ENCODE measurements at places on chromosomes 1 and 21.
A peak's percentile ranks its signal among the peaks of the same experiment; 100 is the strongest.

DNA sequence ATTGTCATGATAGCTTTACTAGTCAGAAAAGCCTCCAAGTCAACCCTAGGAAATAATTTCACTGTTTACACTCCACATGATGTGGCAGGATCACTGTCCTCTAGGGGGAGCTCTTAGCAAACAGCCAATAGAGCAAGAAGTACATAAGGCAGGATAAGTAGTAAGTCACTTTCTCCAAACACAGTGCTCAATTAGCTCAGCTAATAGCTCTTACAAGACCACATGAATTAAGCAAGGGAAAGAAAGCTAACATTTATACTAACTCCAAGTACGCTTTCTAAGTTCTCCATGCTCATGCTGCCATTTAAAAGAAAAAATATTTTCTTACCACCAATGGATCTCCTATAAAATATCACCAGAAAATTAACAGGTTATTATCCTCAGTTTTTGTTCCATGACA is 66.9 kb upstream of the LRIF1 start:
- DNase-seq, result peak; percentile 70

DNA sequence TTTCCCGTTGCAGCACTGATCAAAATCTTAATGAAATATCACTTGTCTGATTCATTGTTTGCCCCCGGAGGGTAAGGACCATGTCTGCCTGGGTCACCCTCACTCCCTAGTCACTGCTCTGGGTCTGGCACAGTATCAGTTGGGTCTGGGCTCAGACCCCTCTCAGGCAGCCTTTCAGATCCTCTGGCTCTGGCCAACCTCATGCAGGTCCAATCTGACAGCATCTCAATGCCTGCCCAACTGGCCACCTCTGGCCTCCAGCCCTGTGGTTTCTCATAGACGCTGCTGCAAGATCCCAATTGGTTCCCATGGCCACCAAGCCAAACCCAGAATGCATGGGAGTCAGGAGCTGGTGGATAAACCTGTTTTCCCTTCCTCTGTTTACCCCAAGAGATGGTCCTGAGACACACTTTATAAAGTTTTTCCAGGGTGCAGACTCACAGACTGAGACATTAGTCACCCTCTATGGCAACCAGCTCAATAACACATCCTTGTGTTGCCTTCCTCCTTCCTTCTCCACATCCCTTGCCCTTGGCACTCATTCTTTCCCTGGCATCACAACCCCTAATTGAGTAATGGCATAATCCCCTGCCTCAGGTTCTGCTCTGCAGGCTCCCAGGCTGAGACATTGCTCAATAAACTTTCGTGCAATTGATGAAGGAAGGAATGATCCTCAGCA is 199.2 kb downstream of the GRIK3 start:
- no peak for DNase-seq

- no peak for DNase-seq
These were observed 110.5 kb upstream of the UBE2U start for GRCh38 chr1:64092851-64093371.

DNA sequence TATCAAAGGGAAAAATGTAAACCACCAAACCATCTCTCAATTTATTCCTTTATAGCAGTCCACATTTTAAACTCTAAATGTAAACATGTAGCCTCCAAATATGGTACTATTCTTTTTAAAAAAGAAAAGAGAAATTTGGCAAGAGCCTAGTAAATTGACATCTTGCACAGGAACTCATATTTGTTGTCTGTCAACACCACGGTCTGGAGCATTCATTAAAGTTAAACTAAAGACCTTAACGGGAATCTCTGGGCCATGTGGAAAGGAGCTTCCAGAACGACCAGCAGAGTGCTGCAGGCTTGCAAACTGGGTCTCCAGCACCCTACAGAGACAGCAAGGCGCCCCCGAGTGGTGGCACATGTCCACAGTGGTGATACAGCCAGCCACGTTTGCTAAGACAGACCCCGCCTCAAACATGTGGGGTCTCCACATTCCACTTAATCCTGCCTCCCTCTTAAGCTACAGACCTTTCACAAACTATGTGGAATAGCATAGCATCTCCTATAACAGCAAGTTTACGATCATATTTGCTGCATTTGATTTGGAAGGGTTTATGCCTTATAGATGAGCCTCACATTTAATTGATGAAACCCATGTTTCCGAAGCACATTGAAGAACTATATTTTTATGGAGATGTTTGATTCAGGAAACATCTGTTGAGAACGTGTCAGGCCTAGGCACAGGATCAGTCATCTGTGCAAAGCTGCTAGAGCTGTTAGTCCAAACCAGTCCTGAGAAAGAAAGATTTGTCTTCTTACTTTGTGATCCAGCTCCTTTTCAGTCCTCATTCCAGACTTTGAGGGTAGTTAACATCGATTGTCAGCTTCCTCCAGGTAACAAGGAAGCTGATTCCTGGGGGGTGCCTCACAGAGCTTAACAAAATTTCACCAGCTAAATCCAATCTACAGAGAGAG is 96.4 kb upstream of the BACE2 start:
- no peak for DNase-seq

- DNase-seq, result peak; percentile 79
These were observed 69.6 kb upstream of the LRRC8B start for GRCh38 chr1:89454845-89455521.

DNA sequence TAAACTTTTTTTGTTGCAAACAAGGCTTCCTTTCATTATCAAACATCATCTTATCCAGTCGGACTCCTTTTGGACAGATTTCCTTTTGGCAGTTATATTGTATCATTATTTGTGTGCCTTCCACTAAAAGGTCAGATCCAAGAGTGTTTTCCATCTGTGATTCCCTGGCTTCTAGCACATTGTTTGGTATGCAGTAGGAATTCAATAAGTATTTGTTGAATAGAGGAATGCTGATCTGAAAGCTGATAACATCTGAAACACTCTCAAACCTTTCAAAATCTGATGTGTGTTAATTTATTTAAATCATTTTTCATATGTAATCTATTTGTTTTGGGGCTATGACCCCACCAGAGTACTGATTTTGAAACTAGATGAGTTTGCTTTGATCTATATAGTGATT is 39.0 kb downstream of the NDC1 start:
- peak; percentile 42 for DNase-seq

- no peak for DNase-seq
These were observed 104.2 kb downstream of the SIM2 start for GRCh38 chr21:36803051-36803645.

- DNase-seq, result no peak
These were observed 801.7 kb upstream of the PRMT6 start for GRCh38 chr1:106254748-106255147.

DNA sequence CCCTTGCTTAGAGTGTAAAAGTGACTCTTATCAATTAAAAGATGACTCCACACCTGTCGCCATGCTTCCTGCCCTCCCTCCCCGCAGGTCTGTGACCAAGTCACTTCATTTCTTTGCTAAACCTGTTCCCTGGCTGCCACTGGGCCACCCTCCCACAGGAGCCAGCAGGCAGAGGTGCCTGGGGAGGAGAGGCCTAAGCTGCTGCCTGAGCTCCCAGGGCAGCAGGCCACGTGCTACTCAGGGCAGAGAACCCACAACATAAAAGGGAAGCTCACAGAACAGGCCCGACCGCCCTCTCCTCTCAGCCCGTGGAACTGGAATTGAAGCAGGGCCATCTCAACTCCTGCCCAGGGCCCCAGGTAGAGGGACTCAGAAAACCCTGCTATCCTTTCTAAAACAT is 4.9 kb downstream of the C1orf198 start:
- no peak for DNase-seq

GRCh38 chr1:214440219-214440965 is 111.0 kb downstream of the PTPN14 start:
- DNase-seq, result no peak

DNA sequence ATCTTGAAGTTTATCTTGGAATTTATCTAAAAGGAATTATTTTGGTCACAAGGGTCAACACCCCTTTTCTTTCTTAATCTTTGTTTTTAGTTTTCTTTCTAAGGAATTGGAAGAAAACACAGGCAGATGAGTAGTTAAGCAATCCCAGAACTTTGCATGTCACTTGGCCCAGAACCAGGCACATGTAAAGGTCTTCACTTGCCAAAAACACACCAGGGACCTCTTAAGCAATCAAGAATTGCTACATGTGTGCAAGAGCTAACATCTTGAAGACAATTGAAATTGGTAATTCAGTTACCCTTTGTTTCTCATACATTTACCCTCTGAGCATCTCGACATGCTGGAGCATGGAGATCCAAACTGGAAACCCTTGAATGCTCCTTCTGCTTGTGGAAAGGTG is 114.2 kb downstream of the ZC3H11B start:
- DNase-seq, result peak; percentile 79

DNA sequence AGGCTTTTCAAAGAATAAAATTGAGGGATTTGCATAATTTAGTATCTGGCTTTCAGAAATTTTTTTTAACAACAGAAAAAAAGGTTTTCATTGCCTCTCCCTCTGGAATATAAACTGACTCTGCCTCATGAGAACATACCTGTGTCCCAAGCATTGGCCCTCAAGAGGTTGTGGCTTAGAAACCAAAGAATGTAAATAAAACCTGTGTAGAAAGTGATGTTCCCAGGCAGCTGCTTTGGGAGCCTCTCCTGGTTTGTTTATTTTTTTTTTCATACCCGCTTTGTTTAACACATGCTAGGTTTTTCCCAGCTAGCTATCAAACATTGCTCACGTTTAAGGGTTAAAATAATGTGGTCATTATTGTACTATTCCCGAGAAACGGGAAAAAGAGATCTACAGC is 40.5 kb upstream of the IFNAR2 start:
- no peak for DNase-seq

DNA sequence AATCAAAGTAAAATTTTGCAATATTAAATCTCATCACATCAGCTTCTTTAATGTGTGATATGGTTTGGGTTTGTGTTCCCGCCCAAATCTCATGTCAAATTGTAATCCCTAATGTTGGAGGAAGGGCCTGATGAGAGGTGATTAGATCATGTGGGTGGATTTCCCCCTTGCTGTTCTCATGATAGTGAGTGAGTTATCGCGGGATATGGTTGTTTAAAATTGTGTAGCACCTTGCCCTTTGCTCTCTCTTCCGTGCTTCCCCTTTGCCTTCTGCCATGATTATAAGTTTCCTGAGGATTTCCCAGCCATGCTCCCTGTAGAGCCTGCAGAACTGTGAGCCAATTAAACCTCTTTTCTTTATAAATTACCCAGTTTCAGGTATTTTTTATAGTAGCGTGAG is 131.9 kb downstream of the ZNF326 start:
- no peak for DNase-seq
